ENCODE measurements at places on chromosomes 2 and 18.

DNA sequence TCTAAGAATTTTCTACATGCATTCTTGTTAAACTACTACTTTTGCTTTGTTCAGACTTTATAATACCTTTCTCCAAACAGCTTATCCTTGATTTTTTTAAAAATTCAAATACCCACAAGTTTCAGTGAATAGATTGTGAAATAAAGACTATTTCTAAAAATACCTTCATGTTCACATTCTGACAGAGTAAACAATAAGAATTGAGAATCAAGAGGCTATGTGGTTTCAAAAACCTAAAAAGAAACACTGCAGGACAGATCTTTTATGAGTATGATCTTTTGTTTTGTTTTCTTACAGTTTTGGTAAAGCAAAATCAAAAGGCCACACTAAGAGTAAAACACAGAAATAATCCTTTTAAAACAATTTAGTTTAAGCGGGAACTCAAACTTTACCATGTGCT, 21.2 kb downstream of the ALS2 start:
- DNase-seq = no peak

DNA sequence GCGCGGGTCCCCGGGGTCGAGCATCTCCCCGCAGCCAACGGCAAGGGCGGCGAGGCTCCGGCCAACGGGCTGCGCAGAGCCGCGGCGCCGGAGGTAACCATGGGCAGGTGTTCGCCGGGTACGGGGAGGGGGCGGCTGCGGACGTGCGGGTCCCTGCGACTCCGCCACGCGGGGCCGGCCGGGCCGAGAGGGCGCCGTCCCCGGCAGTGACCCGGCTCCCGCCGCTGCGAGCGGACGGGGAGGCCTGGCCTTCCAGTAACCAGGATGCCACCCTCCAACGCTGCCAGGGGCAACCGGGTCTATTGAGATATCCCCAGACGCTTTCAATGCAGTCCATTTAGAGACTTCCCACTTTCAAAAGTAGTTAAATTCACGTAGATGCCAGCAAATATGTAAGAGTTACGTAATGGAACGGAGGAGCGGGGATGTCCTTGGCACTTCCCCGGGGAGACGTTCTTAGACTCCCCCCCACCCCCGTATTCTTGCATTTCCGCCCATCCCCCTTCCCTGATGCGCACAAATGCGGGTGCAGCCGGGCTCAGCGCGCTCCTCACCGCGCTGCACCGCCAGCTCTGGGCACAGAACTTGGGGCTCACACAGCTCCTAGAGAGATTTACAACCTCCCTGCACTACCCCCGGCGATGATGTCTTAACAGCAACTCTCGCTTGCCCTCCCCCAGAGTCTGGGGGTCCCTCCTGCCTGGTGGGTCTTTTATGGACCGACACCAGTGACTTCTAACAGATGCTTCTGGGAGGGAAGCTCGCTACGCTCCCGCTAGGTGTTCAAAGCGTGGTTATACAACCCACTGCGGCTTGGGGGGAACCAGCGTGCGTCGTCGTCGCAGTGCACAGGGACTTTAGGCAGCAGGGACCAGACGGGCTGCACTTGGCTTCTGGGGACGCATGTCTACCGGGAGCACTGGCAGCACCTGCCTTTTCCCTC, 657 bp downstream of the SGPP2 start:
- DNase-seq = no peak

DNA sequence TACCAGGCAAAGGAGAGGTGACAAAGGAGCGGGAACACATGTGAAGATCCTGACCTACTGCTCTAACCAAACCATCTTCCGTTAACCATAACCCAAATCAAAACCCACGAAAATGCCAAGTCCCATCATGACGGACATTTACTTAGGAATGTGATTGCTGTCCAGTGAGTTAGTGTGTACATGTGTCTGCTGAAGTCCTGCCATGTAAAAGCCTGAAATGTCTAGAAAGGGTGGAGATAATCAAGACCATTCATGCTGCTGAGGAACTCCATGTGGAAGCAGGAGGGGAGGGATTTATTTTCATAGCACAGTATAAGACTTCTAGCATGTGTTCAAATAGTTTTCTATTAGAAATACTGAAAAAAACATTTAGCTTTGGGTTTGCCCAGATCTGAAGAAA, 137.0 kb upstream of the BOD1L2 start:
- DNase-seq = no peak

- no peak for DNase-seq
Observed at GRCh38 chr2:214529021-214529420, 118.2 kb downstream of the VWC2L start.

All from glomerular endothelial cell (primary cell).